SJSA1 (cell line): ENCODE measurements at places on chromosomes 4 and X. TPM values are rescaled to one million over a fixed set of nuclear protein-coding genes. Genes with fewer than 3 reads are reported as not detected.

DNA sequence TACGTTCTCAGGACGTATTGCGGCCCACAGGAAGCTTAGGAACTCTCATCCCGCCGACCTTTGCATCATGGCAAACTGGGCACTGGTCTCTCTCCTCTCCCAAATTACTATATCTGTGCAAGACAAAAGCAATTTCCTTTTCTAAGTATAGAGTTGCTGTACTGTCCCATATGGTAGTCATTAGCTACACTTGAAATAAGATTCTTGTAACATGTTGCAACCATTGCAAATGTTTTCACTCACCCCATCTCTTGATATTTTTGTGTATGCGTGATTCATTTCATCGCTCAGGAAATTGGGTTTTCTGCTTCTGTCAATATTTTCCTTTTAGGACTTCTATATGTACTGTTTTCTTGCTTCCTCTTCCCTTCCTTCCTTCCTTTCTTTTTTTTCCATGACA, 15.7 kb downstream of the ARMCX6 start:
- no peak for DNase-seq

DNA sequence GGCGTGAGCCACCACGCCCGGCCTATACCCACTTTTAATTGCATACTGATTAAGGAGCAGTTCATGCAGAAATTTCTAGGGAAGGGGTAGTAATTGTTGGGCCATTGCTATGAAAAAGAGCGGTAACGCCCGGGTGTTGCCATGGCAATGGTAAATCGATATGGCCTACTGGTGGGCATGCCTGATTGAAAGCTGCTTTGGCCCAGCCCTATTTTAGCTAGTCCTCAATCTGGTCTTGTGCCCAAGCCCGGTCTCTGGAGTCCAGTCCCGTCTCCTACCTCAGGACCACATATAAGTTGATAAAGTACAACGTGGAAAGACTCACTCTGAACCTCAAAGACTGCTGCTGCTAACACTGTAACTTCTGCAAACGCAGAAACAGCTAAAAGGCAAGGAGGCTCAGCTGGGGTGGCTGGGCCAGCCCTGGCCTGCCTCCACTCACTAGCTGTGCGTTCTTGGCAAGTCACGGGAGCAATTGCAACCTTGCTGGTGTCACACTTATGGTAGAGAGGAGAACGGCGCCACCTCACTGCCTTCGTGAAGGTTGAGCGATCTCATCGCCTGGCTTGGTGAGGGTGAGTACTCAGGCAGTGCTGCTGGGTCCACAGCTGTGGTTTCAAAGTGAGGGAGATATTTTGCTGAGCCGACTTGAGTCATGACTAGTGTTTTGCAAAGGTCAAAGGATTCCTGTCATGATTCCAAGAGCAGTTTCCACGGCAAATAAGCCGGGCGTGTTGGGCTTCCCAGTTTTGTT, 57.0 kb upstream of the GRPEL1 start:
- DNase-seq = no peak

DNA sequence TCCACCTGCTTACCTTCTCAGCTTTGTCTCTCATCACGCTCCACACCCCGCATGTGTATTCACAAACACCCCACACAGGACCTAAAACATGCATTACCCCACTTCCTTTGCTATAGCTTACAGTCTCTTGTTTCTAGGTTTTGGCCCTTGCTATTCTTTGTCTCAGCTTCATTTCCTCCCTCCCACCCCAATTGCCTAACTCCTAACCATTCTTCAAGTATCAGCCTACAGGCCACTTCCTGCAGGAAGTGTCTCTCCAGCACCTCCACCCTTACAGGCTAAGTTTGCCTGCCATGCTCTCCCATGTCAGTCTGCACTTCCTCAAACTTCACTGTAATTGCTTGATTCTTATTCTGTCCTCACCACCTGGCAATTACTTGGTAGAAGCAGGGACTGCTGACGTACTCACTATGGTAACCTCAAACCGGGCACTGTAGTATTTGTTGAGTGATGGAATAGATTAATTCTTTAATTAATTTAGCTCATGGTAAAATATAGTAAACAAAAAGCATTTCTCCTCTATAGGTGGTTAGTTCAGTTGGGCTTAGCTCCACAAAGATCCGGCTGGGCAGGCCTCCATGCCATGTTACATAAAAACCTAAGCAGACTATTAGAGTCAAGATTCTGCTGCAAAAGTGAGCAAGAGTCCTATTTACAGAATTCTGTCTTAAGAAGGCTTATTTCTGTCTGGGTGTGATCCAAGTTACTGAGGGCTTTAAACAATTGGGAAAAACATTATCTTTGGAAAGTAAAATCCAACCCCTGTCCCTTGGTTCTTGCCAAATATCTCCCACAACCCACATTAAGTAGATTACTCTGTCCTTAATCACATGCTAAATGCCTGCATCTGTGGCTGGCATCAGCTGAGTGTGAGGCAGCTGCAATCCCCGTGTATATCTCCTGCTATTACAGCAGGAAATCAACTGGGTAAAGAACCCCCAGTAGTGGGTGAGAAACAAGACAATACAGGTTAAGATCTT, 124.7 kb upstream of the CPEB2 start:
- no peak for DNase-seq

The SOWAHD gene
- total RNA-seq = 0.19 and 1.6 TPM in 2 replicates

The EDA2R gene
- total RNA-seq = 2.1 and 6.6 TPM in 2 replicates

- DNase-seq = no peak
These were observed 631 bp upstream of the BMX start for GRCh38 chrX:15499976-15500375.

- DNase-seq = no peak
These were observed 44.0 kb upstream of the TLR2 start for GRCh38 chr4:153639833-153640802.

The WDR13 gene
- total RNA-seq = 64.2 and 113 TPM in 2 replicates

The ARMCX1 gene
- total RNA-seq = 15.5 and 19.6 TPM in 2 replicates

DNA sequence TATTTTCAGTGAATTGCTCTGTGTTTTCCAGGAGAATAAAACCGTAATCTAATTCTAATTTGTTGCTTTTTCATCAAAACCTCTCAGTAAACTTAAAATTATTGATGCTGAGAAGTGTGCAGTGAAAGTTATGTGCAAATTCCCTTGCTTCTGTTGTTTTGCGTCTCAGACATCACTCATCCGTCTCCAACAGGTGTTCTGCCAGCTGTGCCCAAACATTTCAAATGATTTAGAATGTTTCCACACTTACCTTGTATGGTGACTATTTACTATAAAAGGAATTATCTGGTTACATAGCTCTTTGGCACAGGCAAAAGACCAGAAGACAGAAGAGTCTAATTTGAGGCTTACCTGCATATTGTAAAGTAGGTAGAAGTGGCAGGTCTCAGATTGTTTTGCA, 184.0 kb downstream of the BMPR1B start:
- no peak for DNase-seq
